ENCODE measurements at places on chromosomes 3 and 15. TPM values are rescaled to one million over a fixed set of nuclear protein-coding genes. Genes with fewer than 3 reads are reported as not detected.

- no peak for DNase-seq
Observed at GRCh38 chr3:87576752-87577151, 300.4 kb upstream of the POU1F1 start.

DNA sequence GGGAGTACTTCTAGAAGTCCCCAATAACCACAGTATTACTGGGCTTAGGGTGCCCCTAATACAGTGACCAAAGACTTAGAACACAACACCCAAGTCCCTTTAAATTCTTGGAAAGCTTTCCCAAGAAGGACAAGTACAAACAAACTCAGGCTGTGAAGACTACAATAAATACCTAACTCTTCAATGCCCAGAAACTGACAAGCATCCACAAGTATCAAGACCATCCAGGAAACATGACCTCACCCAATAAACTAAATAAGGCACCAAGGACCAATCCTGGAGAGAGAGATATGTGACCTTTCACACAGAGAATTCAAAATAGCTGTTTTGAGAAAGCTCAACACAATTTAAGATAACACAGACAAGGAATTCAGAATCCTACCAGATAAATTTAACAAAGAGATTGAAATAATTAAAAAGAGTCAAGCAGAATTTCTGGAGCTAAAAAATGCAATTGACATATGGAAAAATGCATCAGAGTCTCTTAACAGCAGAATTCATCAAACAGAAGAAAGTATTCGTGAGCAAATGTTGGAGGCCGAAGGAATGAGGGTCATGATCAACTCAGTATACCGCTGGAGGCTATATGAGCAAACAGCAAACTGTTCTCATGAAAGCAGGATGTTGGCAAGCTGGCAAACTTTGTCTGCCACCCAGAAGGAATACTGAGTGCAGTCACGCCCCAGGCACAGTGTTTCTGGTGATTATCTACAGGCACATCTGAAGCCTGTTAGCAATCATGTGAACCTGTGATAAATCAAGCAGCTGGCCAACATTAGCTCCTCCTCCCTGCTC, 87.0 kb upstream of the NECTIN3 start:
- no peak for DNase-seq

DNA sequence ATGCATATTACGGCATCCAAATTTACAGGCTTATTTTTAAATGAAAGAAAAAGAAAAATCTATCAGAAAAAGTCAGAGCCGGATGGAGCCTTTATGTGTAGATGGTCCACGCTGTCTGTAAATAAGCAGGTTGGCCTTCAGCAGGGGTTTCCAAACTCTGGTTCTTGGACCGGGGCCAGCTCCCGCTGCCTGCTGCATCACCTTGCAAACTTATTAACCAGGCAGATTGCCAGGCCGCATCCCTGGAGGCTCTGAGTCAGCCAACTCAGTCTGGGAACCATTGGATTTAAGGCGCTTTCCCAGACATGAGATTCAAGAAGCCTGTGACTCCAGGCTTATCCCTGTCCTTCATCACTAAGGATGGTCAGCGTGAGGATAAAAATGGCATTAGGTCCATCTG, 212.4 kb downstream of the OPA1 start:
- peak; percentile 96 for DNase-seq

GRCh38 chr3:53150247-53151085, 10.5 kb upstream of the PRKCD start:
- DNase-seq, result peak; percentile 34

- DNase-seq, result peak; percentile 22
Observed at GRCh38 chr3:67947808-67948508, 293.5 kb upstream of the SUCLG2 start.

- DNase-seq, result peak; percentile 73
Observed at GRCh38 chr15:70098461-70099166, 897 bp upstream of the TLE3 start.

GRCh38 chr3:107981471-107982111, 109.2 kb downstream of the CD47 start:
- DNase-seq, result peak; percentile 60

DNA sequence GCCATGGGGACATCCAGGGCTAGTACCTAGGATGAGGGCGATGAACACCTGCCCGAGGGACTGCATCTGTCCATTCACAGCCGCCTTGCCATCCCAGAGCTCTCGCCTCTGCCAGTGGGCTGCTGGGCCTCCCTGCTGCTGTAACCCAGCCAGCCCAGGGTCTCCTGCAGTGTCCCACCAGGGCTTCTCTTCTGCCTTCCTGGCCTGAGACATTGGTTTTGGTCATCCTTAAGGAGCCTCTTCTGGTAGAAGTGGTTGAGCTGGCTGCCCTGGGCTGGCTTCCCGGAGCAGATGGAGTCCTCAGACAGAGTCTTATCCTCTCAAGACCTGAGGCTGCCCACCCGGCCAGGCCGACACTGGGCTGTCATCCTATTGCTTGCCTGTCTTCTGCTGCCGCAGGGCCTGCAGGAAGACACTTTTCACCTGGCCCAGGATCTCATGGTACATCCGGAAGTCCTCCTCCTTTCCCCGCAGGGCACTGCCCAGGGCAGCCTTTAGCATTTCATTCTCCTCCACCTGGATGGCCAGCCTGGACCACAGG, 6.1 kb upstream of the HHATL start:
- no peak for DNase-seq

GRCh38 chr3:151838574-151839312, 24.8 kb downstream of the AADAC start:
- DNase-seq, result peak; percentile 96

GRCh38 chr3:7546253-7546652, 685.3 kb downstream of the GRM7 start:
- DNase-seq, result peak; percentile 22

DNA sequence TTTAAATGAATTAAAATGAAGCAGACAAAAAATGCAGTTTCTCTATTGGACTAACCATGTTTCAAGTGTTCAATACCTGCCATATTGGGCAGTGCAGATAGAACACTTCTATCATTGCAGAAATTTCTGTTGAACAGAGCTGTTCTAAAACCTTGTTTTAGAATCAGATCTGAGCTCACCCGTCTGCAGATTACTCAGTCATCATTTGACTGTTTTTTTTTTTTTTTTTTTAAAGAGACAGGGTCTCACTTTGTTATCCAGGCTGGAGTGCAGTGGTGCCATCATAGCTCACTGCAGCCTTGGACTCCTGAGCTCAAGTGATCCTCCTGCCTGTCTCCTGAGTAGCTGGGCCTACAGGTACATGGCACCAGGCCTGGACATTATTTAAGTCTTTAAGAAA, 128.7 kb downstream of the APBA2 start:
- DNase-seq, result no peak

DNA sequence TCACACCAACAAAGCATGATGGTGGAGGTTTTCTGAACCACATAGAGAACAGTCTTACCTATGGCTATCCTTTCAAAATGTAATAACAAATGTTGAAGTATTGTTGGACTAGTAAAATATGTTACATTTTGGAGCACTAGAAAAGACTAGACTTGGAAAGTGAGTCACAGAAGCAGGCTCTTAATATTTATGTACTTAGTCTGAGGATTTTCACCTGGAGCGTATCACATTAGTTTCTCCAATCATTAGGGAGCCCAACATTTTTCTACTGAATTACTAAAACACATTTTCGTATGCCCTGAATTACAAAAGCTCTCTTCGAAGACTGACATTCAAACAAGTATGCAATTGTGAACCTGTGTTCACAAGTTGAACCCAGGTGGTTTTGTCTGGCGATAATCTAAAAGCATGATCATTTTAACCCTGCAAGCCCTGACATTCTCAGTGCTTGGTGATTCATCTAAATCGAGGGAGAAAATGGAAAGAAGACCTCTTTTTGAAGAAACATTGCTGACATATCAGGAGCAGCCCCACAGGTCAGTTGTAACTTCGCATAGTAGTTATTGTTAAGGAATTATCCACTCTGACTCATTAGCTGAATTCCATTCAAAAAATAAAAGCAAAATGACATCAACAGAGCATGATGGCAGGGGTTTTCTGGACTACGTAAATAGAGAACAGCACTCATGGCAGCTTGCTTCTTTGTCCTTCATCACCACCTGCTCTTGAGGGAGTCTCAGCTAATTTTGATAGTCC, 679.8 kb upstream of the NECTIN3 start:
- no peak for DNase-seq

DNA sequence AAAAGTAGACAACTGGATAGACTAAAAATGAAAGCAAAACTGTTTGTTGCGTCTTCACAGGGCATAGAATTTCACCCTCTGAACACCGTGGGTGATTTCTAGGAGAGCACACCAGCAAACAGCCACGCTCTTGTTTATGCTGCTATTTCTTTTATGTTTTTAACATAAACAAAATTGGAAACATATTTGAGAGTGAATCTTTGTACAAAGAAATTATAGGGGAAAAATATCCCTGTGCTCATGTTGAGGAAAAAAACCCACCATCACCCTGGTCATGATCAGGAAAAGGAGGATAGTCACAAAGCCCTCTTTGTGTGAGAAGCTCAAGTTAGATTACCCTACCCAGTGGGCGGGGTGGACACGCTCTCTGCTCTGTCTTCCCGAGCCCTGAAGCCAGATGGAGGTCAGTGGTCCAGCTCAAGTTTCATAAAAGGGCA, 313.3 kb downstream of the SATB1 start:
- DNase-seq, result peak; percentile 32

GRCh38 chr3:163561151-163561550, 1517.1 kb downstream of the SI start:
- no peak for DNase-seq

DNA sequence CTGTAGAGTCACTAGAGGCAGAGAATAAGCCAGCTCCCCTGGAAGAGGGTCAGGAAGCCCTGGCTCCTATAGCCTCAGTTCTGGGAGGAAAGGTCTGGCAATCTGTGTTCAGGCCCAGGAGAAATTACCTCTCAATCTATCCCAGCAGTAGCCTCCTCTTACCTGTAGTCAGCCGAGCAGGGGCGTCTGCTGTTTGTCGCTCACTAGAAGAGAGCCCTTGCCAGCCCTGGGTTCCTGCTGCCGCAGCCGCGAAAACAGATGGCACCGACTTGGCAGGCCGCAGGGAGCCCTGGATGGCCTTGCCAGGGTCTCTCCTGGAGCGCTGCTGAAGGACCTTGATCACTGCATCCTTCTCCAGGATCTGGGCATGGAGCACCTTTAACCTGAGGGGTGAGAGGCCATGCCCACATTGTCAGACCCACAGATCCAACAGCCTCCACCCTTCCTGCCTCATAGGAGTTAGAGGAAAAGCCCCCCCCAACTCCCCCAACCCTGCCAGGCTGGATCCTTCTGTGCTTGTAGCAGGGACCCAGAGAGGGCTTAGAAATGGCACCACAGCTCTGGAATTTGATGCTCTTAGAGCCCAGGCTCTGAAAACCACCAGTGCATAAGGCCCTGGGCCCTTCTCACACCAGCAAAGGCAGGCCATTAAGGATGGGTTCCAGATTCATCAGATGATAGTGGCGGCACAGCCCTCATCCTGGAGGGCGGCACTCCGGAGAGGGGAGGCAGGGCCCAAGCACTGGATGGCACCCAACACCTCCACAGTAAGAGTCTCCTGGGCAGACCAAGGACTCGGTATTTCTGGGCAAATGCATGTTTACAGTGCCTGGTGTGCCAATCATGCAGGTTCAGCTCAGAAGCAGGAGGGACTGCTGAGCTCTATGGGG, 14.9 kb downstream of the AMOTL2 start:
- DNase-seq, result no peak

VIPR1 gene
- 60.4 TPM for total RNA-seq

PAK6 gene
- 6.4 TPM for total RNA-seq

FYTTD1 gene
- 41.6 TPM for total RNA-seq

ISG20 gene
- 60.2 TPM for total RNA-seq

RYR3 gene
- total RNA-seq, result not detected

TFDP2 gene
- total RNA-seq, result 29.4 TPM

RYK gene
- total RNA-seq, result 56.3 TPM
